Hypothalamus (tissue), 51 donors: ENCODE measurements at places on chromosomes 16 and 17.

DNA sequence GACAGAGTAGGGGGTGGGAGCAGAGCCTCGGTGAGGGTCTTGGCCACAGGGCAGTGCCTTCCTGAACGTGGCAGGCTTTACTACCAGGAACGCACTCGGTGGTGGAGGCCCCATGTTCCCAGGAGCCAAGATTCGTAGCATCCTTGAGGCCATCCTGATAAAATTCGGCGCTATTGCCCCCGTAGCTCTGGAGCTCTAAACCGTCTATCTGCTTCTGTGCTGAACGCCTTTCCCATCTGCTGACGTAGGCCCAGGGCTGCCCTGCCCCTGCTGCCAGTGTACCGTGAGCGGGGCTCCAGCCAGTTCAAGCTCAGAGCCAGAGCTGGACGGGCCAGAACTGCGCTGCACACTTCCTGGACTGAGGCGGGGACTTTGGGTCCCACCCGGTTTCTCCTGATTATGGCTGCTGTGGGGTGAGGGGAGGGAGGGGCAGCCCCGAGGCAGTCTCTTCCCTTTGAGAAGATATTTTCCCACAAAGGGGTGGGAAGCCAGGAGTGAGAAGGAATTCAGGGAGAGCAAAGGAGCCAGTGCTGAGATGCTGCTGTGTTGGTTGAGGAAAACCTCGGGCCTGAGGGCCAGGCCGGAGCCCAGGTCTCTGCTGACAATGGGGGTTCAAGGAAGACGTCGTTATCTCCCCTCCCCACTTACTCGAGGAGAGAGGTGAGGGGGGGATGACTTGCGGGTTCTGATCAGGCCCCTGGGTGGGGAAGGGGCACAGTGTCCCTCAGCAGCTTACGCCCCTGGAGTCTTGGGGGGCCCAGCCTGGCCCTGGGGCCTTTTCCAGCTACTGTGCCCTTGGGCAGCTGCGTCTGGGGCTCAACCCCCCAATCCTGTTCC is 29.4 kb downstream of the OR1D5 start:
- no peak for DNase-seq

DNA sequence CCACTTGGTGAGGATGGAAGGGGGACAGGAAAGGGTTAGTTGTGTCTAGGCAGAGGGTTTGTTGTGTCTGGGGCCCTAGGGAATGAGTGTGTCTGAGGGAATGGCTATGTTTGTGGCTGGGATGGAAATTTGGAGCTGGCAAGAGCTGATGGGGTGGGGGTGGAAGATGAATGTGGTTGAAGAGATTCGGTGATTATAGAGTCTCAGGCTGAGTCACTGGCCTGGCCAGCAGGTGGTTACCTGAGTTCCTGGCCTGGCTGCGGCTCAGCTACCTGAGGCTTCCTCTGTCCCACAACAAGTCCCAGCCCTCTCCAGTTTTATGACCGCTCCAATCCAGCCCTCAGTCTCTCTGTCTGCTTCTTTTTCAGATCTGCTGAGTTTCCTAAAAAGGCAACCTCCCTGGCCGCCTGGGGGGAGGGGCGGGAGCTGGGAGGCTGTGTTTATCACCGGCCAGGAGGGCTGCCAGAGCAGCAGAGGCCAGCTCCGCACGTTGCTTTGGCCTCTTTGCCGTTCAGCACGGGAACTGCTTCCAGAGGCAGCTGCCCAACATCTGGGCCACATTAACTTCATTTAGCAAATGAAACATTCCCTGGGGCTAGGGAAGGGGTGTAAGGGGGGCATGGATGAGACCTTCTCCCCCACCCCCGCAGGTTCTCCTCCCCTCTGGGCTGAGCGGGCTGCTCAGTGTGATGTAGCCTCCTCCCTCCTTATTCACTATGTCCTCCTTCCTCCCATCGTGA is 21.8 kb downstream of the ITGB3 start:
- DNase-seq, result no peak

- DNase-seq, result no peak
These were observed 27.6 kb downstream of the ITGB3 start for GRCh38 chr17:47281216-47281615.

GRCh38 chr17:33948309-33948708 is 306.8 kb upstream of the CCL2 start:
- no peak for DNase-seq

DNA sequence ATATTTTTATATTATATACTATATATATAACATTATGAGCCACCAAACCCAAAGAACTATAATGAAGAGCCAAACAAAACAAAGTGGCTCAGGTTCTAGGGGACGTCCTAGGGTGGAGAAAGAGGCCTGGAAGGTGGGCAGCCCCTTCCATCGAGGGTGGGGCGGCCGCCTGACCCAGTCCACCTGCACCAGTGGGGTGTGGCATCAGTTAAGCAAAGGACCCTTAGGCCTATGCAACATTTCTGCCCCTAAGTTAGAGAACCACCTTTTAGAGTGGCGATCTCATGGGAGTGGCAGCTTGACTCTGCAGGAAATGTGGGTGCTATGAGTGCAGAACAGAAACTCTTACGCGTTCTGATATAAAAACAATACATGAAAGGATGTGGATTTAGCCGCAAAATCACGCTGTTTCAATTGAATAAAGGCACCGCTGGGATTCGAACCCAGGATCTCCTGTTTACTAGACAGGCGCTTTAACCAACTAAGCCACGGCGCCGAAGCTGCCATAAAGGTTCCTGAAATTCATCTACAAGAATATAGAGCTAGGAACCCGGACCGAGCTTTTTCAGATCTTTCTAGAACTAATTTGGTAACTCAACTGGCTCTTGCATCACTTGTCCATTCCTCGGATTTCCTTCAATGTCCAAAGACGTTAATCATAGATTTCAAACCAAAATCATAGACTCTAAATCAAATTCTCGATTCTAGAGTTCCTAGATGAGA is 15.6 kb upstream of the AURKB start:
- peak; percentile 46 for DNase-seq

- no peak for DNase-seq
These were observed 12.7 kb upstream of the CD300LD start for GRCh38 chr17:74604761-74605160.

DNA sequence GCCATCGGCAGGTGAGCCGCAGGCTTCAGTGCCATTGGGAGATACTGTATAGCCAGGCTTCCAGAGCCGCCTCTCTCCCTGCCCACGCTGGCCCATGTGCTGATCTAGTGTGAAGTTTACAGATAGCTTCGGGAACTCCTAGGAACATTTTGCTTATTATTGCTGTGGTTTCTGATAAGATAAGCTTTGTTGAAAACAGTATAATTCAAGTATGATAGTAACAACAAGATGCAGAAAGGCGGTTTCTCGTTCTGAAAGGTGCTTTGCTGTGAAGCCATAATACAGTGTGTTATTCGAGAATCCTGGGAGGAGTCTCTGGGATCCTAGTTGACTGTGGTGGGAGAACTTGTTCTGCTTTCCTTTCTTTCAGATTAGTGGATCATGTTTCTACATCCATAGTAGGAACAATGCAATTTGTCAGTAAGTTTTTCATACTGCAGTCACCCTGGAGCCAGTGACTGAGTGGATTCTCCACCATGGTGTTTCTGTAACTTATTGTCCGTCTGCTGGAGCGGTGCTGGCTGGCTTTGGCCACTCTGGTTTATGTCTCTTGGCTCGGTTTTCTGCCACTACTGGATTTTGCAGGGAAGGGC is 31.5 kb downstream of the RAB11FIP3 start:
- DNase-seq, result no peak

- DNase-seq, result no peak
These were observed 151.6 kb downstream of the PHKB start for GRCh38 chr16:47612711-47613110.

DNA sequence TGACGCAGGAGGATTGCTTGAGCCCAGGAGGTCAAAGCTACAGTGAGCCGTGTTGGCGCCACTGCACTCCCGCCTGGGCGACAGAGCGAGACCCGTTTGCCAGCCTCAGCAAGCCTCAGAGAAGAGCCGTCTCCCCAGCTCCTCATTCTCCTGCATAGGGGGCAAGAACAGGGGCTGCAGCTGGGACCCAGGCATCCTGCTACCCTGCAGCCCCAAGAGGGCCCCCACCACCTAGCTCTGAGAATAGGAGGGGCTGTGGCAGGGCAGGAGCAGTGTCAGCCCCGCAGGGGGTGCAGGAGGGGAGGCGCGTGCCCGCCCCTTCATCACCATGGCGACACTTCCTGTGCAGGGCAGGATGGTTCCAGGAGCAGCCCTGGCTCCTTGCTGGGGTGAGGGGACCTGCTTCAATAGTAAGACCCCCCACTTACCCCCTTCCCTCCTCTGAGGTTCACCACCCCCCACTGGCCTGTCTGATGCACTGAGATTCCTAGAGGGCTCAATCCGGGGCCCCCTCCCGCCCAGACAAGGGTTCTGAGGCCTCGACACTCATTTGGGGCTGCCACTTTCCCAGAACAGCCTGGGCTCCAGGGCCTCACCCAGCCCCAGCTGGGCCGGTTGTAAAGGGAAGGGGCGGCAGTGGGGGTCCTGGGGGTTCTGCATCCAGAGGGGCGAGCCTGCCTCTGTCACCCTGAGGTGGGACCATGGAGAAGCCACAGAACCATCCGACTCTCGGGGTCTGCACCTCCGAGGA is 20.2 kb downstream of the VASN start:
- no peak for DNase-seq

GRCh38 chr17:31294231-31294630 is 2.8 kb downstream of the OMG start:
- DNase-seq, result no peak

DNA sequence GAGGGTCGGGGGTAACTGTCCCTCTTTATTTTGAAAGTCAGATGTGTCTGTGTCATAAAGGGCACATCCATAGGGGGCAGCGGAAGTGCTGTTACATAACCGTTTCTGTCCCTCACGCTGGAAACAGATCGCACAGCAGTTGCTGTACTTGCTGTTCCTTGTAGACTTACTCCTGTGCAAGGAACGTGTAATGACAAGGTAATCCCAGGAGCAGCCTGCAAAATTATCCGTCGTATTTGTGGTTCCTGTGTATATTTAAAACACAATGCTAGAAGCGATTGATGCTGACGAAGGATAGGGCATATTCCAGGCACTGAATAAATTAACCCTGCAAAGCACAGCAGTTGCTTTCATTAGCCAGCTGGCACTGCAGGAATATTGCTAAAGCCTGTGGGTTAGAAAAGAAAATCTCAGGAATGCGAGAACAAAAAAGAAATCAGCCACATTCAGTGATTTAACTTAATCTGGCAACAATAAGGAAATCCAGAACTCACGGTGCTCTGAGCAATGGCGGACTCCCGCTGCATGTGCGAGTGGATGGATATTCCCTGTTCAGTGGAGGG is 76.2 kb downstream of the SPECC1 start:
- no peak for DNase-seq

DNA sequence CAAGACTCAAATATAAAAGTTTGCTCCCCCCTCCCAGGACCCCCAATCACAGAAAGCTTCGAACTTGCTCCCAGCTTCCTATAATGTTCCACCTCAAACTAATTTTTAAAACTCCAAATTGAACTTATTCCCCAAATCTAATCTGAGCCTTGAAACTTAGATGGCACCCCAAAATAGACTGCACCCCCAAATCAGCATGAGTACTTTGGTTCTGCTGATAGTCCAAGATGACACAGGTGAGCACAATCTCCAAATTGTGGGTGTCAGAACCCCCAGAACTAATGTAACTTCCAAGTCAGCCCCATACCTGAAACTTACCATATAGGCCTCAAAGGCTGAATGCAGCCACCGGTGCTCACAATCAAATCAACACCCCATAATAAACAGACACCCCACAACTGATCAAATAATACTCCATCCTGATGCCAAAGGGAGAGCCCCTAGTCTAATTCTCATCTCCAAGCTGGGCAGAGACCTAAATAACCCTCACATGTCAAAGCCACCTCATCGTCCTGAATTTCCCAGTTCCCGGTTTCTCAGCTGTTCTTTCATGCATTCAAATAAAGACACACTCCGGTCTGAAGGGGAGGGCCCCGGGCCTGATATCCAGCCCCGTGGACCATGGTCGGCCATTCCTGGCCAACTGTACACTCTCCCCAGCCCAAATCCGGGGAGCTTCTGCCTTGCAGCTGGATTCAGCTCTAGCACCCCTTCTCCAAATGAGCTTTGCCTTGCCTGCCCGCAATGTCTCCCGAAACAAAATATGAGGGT is 1.8 kb upstream of the BCL6B start:
- DNase-seq, result no peak

GRCh38 chr16:84194018-84194417 is 3.1 kb downstream of the ADAD2 start:
- no peak for DNase-seq

GRCh38 chr16:81832801-81833547 is 53.9 kb downstream of the PLCG2 start:
- no peak for DNase-seq
